MCF 10A (cell line): ENCODE measurements at places on chromosomes 1 and 21. TPM values are rescaled to one million over a fixed set of nuclear protein-coding genes. Genes with fewer than 3 reads are reported as not detected.

DNA sequence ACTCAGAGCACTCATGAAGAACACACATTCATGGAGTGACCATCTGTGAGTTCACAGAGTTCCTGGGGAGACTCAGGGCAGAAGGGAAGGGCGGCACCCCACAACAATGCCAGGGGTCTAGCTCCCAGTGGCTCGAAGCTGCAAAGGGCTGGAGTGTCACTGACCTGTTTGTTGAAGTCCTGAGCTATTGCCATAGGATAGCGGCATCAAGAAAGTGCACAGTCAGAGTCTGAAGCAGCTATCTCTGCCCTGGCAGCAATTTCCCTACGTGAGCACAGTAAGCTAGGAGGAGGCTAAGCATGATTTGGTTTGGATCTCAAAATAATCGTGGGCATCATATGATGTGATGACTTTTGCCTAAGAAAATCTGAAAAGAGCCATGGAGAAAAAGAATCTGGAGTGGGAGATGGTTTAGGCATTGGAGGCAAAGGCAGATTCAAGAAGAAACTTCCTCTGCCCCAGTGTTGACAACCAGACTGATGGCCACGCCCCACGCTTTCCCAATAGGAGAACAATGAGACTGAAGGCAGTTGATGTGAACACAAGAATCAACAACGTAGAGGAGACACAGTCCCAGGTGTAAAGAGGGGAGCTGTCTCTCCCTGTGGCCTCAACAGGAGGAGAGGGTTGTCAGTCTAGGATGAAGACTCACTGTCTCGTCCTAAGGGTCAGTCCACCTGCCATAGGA is 100.0 kb upstream of the SLC25A33 start:
- DNase-seq: peak; percentile 58

SAMD11 gene
- not detected in 2 replicates for total RNA-seq

DNA sequence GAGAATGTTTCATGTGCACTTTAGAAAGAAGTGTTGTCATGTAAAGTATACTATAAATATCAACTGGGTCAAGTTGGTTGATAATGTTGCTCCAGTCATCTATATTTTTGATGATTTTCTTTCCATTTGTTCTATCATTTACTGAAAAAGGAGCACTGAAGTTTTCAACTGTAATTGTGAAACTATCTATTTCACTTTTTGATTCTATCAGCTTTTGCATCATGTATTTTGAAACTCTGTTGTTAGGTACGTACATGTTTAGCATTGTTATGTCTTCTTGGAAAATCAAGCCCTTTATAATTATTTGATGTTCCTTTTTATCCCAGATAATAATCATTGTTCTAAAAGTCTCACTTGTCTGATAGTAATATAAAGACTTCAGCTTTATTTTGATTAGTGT is 14.4 kb upstream of the HIVEP3 start:
- no peak for DNase-seq

PCSK9 gene
- total RNA-seq: not detected in 2 replicates

- DNase-seq: no peak
These were observed 560.3 kb upstream of the ZP4 start for GRCh38 chr1:238450976-238451375.

GRCh38 chr1:226814751-226815537 is 55.5 kb upstream of the PSEN2 start:
- peak; percentile 100 for DNase-seq

DNA sequence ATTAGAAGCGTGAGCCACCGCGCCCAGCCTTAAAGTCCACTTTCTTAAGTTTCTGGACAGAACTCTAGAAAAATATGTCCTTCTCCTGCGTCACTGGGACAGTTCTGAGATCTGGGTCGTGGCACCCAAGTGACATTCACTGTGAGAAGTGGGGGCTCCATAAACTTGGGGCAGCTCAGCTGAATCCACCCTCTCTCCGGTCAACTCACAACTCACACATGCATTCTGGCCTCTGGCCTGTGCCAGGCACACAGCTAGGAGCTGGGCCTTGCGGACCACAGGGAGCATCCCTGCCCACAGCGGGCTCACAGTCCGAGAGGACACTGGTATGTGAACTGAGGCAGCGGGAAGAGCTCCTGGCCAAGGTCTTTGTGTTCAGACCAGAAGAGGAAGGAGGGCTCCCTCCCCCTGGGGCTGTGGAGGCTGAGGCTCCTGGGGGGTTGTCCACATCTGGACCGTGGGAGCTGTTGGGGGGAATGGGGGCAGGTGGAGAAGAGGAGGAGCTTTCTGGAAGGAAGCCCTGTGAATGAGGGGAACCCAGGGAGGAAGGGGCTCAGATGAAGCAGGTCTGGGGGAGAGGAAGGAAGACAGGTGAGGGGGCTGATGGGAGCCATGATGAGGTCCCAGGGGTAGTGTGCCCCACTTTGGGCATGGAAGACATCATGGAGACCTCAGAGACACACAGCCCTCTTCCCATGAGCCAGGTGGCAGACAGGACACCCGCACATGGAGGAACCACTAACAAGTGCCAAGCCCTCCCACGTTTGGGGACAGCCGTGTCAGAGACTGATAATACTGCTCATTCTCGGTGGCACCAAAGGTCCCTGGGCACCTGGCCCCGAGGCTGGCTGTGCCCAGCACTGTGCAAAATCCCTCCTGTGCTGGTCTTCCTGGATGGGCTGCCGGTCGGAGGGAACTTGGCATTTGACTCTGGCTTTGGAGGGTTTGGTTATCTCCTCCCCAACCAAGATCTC is 191.0 kb upstream of the VAMP3 start:
- no peak for DNase-seq

DNA sequence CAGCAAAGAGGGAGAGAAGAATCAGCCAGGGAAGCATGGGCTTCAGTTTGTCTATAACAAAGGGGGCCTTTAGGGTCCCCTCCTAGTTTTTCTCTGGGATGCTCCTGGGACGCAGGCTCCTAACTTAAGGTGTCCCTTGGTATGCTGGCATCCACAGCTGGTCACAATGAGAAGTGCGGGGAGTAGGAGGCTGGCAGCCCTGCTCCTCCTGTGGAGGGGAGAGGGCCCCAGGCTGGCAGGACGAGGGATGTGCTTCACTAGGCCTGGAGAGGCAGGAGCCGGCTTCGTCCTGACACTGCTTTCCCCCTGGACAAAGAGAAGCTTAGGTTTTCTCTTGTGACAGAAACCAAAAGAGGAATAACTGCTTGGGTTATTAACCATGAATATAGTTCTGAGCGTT is 67.6 kb downstream of the NENF start:
- DNase-seq: no peak

GRCh38 chr1:42423681-42424080 is 32.1 kb downstream of the ZMYND12 start:
- DNase-seq: no peak

DNA sequence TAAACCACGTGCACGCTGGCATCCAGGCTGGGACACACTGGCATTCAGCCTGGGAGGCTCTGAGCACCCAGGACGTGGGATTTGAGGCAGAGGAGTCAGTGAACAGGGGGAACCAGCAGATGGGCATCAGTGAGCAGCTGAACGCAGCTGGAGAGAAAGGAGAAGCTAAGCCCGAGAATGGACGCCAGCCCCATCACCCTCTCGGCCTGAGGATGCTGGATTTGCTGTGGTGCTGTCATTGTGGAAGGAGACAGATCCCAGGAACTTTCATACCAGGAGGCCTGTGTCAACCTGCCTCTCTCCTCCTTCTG is 132.8 kb downstream of the PGBD5 start:
- no peak for DNase-seq

- no peak for DNase-seq
These were observed 2.9 kb upstream of the GPR25 start for GRCh38 chr1:200869753-200870391.

- no peak for DNase-seq
These were observed 75.2 kb upstream of the B3GALT5 start for GRCh38 chr21:39537571-39537970.

PLA2G5 gene
- total RNA-seq: not detected in 2 replicates

- no peak for DNase-seq
These were observed 51.3 kb downstream of the HLCS start for GRCh38 chr21:36915014-36915695.

DNA sequence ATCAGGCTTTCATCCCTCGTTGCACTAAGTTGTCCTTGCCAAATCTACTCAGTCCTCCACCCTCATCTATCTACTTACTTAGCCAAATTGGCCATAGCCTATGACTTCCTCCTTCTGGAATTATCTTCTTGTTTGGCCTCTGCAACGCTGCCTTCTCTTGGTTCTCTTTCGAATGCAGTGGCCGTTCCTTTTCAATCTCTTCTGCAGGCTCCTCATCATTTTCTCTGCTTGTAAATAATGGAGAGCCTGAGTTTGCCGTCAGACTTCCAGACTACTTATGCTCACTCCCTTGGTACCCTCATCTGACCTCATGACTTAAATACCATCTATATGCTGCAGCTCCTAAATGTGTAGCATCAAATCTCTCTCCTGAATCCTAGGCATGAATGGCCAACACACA is 22.4 kb upstream of the SRRM1 start:
- no peak for DNase-seq

NTMT2 gene
- not detected in 2 replicates for total RNA-seq

GRCh38 chr1:203791498-203791897 is 3.9 kb upstream of the ZBED6 start:
- DNase-seq: no peak

- DNase-seq: no peak
These were observed 684 bp upstream of the MRPL20 start for GRCh38 chr1:1407636-1408318.

DNA sequence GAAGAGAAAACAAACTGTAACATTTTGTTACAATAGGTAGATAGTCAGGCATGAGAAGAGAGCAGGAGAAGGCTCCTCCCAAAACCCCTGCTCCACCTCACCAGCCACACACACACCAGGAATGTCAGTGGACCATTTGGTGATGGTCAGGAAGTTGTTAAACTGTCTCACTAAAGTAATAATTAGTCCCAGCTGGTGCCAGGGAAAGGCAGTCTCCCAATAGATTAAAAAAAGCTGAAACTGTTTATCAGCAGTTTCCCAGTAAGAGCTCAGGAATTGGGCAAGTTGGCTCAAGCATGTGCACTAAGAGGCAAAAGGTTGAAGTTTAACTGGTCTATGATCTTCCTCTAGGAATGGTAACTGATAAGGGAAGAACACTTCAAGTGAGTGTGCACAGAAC is 249.6 kb downstream of the COL11A1 start:
- DNase-seq: no peak

LAMB3 gene
- total RNA-seq: 999 and 1,572 TPM in 2 replicates
